ENCODE measurements at places on chromosomes 16 and 17.

- no peak for DNase-seq
Observed at GRCh38 chr17:17363638-17364337, 60.6 kb downstream of the NT5M start.

DNA sequence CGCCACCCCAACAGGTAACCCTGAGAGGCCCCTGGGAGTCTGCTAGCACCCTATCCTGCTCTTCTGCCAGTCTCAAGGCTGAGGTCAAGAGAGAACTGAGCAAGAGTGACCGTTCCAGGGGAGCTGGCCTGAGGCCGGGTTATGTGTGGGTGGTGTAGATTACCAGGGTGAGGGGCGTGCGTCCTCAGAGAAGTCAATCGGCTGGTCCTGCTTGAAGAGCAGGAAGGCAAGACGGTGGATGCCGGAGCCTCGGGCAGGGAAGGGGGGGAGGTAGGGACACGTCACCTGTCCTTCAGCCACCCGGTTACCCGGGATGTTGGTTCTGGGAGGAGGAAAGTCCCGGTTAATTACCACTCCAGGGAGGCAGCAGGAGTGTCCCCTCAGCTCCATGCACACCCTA lies 2.6 kb upstream of the TRIM65 start:
- no peak for DNase-seq

DNA sequence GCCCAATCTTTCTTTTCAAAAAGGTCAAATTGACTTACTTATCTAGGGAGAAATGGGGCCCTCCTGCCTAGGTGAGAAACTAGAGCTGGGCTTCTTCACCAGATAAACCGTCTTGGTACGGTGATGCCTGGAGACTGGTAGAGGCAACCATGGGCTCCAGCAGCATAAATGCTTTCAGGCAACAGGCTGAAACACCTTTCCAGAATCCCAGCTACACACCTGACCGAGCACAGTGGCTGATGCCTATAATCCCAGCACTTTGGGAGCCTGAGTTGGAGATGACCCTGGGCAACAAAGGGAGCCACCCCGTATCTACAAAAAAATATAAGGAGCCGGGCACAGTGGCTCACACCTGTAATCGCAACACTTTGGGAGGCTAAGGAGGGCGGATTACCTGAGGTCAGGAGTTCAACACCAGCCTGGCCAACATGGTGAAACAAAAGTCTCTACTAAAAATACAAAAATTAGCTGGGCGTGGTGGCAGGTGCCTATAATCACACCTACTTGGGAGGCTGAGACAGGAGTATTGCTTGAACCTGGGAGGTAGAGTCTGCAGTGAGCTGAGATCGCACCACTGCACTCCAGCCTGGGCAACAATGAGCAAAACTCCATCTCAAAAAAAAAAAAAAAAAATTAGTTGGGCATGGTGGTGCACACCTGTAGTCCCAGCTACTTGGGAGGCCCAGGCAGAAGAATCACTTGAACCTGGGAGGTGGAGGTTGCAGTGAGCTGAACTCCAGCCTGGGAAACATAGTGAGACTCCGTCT lies 8.0 kb downstream of the TRAF4 start:
- no peak for DNase-seq

- no peak for DNase-seq
Observed at GRCh38 chr16:85968041-85968920, 69.3 kb downstream of the IRF8 start.

Measured in stimulated activated CD8-positive, alpha-beta memory T cell treated with anti-CD3 and anti-CD28 coated beads, Interleukin-4, amount 100 ng/mL, for 24 hours (primary cell).